ENCODE measurements at places on chromosomes 1 and 21. TPM values are rescaled to one million over a fixed set of nuclear protein-coding genes. Genes with fewer than 3 reads are reported as not detected.

The LRRC38 gene
- total RNA-seq = not detected

The SPRR4 gene
- total RNA-seq = not detected

The LCE1A gene
- total RNA-seq = 2.9 TPM

The PWP2 gene
- 39.1 TPM for total RNA-seq

The CHI3L1 gene
- not detected for total RNA-seq

The COL24A1 gene
- not detected for total RNA-seq

The ANGPTL3 gene
- total RNA-seq = not detected

The KRTAP8-1 gene
- total RNA-seq = not detected

The FCN3 gene
- not detected for total RNA-seq

The KRTAP10-12 gene
- total RNA-seq = not detected

The SYT14 gene
- total RNA-seq = 0.94 TPM

The TP73 gene
- total RNA-seq = 2.1 TPM

The UMODL1 gene
- not detected for total RNA-seq

The CLDN19 gene
- not detected for total RNA-seq

The KCND3 gene
- total RNA-seq = 0.08 TPM

The TCHHL1 gene
- 0.08 TPM for total RNA-seq

The CR1 gene
- total RNA-seq = not detected

The WNT4 gene
- total RNA-seq = not detected

The TFF2 gene
- total RNA-seq = not detected

The SLC45A1 gene
- total RNA-seq = not detected

The ZMYM4 gene
- total RNA-seq = 15.4 TPM

The DNAI4 gene
- 1.6 TPM for total RNA-seq

The KRTAP19-3 gene
- not detected for total RNA-seq

The MYOG gene
- not detected for total RNA-seq

The LCE4A gene
- total RNA-seq = not detected

The ZYG11A gene
- 0.91 TPM for total RNA-seq

The HSD17B7 gene
- 32.2 TPM for total RNA-seq

The SPRR3 gene
- 0.70 TPM for total RNA-seq

The NPHS2 gene
- not detected for total RNA-seq

The MYBPH gene
- total RNA-seq = not detected

The MTARC2 gene
- total RNA-seq = 2.5 TPM

The SLC30A2 gene
- not detected for total RNA-seq
